Kidney capillary endothelial cell (primary cell): ENCODE measurements at places on chromosomes 7 and 10.

- DNase-seq = peak; percentile 67
These were observed 52.6 kb upstream of the CAPZA2 start for GRCh38 chr7:116809636-116810266.

GRCh38 chr10:114767101-114767985 is 54.2 kb upstream of the FHIP2A start:
- no peak for DNase-seq

DNA sequence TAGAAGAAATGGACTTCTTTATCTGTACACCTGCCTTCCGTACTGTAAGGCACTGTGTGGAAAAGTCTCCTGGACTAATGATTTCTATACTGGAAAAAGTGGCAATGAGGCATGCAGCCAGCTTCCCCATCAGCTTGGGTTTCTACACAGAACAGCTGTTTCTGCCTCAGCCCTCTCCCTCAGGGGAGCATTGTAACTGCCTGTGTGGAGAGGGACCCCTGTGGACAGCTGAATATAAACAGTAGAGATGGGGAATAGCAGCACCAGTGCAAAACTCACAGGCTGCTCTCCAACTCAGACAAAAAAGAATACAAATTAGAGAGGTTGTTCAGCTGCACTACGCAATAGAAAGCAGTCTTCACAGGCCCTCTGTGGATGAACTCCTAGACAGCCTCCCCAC is 451.3 kb upstream of the MBL2 start:
- DNase-seq = no peak

- no peak for DNase-seq
These were observed 78.6 kb upstream of the ZNF479 start for GRCh38 chr7:57210871-57211270.

DNA sequence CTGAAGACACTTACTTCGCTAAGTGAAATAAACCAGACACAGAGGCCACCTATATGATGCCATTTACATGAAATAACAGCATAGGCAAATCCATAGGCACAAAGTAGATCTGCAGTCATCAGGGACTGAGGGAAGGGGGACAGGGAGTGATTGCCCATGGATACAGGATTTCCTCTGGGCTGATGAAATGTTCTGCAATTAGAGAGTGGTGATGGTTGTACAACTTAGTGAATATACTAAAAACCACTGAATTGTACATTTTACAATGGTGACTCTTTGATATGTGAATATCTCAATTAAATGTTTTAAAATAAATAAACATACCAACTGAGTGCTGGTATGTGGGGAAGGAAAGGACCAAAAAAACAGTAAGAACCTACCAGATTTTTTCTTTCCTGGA is 20.4 kb downstream of the PPA1 start:
- no peak for DNase-seq

DNA sequence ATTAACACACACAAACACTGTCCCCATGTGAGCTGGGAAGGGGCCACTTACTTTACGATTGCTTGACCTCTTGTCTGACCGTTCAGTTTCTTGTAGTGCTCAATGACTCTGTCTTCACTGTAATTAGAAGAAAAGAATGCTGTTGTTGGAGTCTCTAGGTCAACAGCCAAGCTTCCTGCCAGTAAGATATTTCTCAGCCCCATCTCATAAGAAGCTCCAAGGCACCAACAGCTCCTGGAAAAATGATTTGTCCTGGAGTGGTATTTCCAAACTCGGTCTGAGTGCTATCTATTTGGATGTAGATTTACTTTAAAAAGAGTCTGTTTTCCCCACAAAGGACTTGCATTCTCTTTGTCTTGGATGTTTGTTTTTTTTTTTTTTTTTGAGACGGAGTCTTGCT is 153.7 kb downstream of the PRPF18 start:
- DNase-seq = no peak

- no peak for DNase-seq
These were observed 679.4 kb downstream of the NRG3 start for GRCh38 chr10:82554381-82554780.

DNA sequence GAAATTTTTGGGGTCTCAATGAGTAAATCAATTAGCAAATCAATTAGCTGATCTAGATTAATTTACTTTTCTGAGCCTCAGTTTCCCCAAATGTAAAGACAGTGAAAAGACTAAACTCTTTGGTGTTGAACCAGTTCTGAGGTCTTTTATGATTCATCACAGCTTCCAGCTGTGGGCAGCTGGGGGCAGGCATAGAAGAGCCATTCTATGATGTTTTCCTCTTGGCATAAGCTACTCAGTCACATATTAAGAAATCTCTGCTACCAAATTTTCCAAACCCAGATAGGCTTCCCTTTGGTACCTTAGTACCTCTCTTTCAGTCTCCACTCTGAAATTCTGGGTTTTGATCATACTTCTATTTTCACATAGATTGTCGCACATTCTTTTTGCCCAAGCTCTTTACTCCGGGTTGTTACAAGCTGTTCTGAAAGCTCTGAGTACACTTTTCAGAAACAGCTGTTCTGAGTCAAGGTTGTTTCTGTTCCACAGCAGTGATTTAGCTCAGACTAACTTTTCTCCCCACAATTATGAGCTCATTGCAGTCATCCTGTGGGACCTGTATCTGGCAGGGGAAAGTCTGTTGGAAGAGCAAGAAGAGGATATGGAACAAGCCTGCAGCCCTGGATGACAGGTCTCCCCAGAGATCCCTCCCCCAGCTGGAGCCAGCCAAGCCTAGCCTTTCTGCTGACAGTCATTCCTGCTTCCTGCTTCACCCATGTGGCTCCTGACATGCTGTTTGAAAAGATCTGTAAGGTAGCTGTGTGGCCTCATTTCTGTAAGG is 599.6 kb upstream of the GHITM start:
- DNase-seq = peak; percentile 70

DNA sequence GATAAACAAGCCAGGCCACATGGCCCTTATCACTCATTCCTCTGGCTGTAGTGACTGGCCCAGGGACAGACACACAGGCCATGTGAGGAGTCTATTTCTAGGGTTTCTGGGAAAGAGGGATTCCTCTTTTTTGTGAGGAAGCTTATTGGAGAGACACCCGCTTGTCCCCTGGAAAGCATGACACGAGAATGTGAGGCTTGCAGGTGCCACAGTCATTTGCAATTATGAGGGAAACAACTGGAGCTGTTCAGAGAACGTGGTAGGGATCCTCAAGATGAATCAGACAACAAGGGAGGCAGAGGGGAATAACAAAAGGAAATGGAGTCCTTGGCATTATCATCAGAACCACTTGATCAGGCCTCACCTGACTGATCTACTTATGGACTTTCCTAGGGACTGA is 64.5 kb downstream of the ADCYAP1R1 start:
- DNase-seq = no peak

- DNase-seq = no peak
These were observed 51.0 kb downstream of the PTTG1IP2 start for GRCh38 chr7:90520484-90520883.

DNA sequence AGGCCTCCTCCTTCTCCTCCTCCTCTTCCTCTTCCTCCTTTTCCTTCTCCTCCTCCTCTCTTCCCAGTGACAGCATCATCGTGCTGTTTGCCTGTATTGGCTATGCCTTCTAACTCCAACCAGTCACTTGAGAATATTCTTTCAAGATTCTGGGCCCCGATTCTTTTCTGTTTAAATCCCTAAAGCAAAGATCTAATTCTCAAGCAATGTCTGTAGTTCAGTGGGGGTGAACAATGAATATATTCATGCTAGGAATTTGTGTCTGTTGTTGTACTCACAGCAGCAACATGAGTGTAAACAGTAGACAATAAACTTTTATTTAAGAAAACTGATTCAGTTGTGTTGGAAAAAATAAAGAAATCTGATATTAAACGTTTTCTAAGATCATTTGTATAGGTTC is 30.7 kb downstream of the NUDT5 start:
- DNase-seq = no peak

DNA sequence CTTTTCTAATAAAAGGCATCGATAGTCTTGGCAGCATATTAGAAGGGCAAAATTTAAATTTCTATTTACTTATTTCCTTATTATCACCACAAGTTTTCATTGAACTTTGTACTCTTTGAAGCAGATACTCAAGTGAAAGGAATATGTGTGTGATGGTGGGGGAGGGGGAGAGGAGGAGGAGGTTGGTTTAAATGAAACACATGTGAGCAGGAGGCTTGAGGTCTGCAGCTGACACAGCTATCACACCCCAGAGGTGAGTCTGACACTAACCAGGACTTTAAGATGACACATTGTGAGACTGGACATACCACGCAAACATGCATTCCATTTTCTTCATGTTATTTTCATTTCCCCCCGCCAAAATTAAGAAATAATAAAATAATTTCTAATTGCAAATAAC is 63.3 kb downstream of the CTTNBP2 start:
- no peak for DNase-seq

DNA sequence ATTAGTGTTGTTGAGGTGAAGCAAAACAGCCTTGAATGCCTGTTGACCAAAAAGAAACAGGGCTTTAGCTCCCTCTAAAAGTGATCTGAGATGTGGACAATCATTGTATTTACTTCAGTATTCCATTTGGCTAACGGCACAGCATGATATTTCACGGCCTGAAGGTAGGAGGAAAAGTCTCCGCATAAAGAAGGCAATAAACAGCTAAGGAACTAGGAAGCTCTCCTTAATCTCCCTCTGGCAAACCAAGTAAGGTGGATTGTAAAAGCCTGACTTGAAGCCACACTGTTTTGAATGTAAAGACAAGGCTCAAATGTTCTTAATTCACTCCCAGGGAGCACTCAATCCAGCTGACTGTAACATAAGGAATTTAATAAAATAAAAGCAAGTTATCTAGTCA is 160.0 kb upstream of the ZNF804B start:
- DNase-seq = no peak

DNA sequence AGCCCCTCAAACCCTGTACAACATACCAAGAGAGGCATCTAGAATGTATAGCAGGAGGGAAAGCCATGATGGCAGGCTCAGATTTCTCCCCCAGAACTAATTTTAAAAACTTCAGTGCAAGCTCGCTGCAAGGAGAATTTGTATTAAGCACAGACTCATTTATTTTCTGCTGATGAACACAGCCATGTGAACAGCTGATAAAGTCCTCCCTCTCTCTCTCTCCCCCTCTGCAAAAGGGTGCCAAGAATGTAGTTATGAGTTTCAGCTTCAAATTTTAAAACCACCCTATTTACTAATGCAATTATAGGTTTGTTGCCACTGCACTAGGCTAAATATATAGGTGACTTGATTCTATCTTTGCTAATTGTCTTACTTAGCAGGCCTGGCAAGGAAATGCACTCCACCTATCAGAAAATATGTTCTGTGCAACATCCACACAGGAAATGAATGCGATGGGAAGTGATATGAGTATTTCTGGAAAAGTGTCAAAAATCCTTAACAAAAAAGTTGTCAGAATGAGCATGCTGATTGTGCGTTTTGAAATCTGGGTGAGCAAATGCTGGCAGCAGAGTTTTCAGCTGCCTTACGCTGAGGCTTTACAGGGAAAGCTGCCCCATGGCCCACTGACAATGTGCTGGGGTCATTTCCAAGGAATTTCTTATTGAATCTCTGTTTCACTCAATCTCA is 43.4 kb upstream of the GHITM start:
- DNase-seq = peak; percentile 81

DNA sequence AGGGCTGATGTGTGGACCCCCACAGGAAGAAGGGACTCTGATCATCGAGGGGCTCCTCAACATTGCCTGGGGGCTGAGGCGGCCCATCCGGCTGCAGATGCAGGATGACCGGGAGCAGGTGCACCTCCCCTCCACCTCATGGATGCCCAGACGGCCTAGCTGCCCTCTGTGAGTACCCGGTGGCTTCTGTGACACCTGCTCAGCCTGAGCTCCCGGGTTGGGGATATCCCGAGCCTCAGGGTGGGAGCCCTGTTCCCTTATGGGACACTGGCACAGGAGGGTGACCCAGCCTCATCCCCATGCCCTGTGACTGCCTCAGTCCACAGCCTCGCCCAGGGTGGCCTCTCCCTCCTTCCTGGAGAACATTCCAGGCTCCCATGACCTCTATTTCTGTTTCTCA is 3.9 kb upstream of the DEPP1 start:
- no peak for DNase-seq

DNA sequence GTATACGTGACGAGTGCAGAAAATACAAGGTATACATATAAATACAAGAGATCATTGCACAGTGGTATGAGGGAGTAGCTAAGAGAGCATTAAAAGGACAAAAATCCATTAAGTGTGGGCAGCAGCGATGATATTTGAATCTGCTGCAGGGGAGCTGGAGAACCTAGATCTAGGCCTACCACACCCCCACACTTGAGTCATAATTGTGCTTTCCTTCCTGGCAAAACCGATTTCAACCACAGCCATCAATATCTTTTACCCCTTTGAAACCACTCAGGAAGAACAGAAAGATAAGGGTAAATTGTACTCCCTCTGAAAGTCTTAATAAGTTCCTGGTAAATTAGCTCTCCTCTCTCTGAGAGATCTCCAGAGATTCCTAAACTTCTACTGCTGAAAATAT is 345.0 kb downstream of the SORCS1 start:
- no peak for DNase-seq

DNA sequence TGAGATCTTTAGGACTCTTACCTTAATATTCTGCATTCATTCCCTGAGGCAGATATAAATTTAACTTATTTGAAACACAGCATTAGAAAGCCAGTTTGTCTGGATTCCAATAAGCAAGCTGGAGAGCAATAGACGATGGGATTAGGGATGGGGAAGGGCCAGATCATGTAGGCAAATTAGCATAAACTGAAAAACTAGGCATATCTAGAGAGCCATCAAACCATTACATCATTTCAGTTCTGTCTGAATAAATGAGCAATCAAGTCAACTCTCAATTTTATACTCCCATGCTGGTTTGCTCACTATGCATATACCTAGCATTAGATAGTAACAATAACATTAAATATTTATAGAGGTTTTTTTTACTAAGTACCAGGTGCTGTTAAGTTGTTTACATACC is 583.6 kb upstream of the LRRN3 start:
- DNase-seq = no peak

- no peak for DNase-seq
These were observed 228.0 kb downstream of the RAB11FIP2 start for GRCh38 chr10:117818721-117819120.

GRCh38 chr10:73873838-73874215 is 528 bp downstream of the CAMK2G start:
- DNase-seq = no peak

- no peak for DNase-seq
These were observed 56.8 kb upstream of the WDR11 start for GRCh38 chr10:120794390-120794789.

DNA sequence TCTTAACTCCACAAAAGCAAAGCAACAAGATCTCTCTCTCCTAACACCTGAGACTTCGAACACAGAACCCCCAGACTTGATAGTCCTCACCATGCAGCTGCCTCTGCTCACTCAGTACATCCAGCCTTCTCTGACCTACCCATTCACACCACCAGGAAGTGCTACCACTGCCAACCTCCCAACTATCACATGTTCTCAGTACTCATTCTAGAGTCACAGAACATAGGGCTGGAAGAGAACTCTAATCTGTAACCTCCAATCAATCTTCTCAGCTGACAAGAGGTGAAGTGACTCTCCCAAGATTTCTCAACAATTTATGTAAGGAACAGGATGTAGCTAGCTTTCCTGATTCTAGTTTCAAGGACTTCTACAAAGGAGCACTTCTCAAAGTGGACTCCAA is 3.8 kb downstream of the NUDCD3 start:
- peak; percentile 41 for DNase-seq

GRCh38 chr10:23648618-23649017 is 209.7 kb downstream of the OTUD1 start:
- DNase-seq = no peak

- DNase-seq = no peak
These were observed 61.4 kb downstream of the BICC1 start for GRCh38 chr10:58574058-58574457.

GRCh38 chr10:3785851-3786271 is 852 bp upstream of the KLF6 start:
- DNase-seq = no peak
